ENCODE measurements at places on chromosomes 1 and 21.

DNA sequence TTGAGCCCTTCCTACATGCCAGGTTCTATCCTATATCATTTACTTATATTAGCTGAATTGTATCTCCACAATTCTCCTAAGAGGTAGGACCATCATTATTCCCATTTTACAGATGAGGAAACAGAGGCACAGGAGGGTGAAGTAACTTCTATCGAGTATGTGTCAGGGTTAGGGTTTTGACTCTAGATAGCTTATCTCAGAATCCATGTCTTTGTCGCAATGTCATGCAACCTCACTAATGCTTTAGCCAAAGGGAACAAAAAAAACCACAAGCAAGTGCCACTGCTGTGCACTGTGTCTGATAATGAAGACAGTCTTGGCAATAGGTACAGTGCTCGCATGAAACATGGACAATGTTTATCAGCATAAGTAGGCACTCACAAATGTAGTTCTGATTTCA lies 95.4 kb upstream of the CLDN14 start:
- DNase-seq = no peak

- DNase-seq = no peak
Observed at GRCh38 chr1:12244078-12244477, 14.2 kb downstream of the VPS13D start.

DNA sequence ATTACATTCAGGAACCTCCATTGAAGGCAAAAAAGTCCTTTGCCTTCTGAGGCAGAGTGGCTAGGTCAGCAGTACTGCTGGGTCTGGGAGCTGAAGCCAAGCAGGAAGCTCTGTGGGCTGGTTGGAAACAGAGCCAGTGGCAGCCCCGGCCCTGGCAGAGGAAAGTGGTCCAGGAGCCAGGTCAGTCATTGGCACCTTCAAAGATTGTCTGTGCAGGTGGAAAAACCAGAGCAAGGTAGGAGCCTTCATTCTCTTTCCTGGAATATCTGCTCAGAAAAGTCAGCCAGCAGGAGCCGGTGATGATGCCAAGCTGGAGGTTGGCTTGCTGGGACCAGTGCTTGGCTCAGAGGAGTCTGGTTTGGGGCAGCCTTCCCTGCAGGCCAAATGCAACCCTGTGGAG lies 12.5 kb upstream of the DISP3 start:
- DNase-seq = no peak

GRCh38 chr1:3454811-3455618 lies 550 bp downstream of the ARHGEF16 start:
- no peak for DNase-seq
